ENCODE measurements at places on chromosomes 5 and 9.

GRCh38 chr5:14676320-14676719 is 11.8 kb downstream of the OTULIN start:
- peak; percentile 32 for DNase-seq

DNA sequence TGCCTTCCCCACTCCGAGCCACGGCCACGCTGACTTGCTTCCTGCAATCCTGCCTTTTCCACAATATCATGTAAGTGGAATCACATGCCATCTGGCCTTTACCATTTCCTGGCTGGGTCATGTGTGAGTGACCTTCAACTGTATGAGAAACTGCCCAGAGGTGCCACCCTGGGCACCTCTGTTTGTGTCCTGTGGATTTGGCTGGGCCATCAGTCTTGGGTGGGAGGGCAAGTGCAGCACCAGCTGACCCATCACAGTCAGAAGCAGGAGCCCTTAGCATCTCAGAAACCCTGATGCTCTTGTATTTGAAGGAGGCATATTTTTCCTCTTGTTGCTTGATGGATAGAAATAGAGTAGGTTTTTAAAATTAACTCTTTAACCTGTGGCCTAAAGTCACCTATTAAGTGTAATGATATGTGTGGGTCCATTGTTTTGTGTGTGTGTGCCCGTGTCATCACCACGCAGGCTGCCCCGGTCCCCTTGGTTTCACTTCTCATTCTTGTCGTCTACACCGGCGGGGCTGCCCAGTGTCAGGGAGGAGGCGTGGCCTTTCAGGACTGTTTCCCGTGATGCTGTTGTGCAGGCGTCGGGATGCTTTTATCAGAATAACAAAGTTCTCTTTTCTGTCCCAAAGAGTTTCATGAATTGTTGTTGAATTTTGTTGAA is 52.1 kb upstream of the CACNA1B start:
- no peak for DNase-seq

DNA sequence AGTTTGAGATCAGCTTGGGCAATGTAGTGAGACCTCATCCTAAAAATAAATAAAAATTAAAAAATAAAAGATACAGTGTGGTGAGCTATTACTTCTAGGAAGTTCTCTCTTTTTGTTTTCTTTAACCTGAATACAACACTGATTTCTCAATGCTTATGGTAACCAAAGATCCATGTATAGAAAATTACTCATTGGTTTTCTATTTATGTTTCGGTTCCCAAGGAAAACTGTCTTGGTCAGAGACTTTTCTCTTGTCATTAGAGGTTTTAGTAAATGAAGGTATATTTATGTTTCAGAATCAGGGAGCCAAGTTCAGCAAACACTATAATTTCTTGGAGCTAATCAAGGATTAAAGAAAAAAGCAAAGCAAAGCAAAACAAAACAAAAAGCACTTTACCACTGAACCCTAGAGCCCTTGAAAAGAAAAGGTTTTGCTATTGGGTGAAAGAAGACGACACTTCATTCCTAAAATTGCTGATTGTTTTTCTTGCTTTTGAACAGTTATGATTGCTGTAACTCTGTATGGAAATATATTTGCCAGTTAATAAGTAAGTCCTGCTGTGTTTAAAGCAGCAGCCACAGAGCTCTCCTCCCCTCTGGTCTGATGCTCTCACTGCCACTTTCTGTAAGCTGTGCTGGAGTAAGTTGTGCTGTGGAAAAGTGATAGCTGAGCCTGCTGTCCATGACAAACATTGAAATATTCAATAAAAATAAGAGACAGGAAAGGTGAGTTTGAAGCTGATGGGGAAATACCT is 298.2 kb downstream of the CD180 start:
- no peak for DNase-seq

- no peak for DNase-seq
Measured at GRCh38 chr9:131516930-131517329, 14.1 kb downstream of the UCK1 start.

- DNase-seq, result no peak
Measured at GRCh38 chr9:92385953-92386352, 18.4 kb downstream of the OGN start.

DNA sequence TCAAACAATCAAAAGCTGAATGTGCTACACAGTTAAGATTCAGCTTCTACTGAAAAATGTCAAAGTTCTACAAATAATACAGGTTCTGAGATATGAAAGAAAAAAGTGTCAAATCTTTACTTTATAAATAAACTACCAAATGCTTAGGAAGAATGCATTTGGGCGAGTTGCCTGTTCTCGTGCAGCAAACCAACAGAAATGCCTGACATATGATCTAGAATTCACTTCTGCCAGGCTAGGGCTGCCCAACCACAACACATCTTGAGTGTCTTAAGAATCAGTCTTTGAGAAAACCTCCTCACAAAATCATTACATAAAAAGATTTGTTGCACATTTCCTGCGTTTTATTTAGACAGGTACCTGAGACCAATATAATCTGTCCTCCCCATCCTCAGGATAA is 42.2 kb downstream of the ANKH start:
- DNase-seq, result no peak

DNA sequence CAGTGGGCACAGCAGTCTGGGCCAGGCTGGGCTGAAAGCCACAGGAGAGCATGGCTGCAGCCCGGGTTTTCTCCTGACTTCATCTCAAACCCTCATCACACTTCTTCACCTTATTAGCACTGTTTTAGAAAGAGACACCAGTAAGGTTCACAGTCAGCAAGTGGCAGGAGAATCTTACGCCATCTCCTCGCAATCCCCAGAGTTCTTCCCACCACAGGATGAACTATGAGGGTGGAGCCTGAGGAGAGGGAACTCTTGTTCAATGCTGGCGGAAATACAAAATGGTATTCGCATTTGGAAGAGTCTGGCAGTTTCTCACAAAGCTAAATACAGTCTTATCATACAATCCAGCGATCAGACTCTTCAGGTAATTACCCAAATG is 14.7 kb downstream of the BICD2 start:
- no peak for DNase-seq

GRCh38 chr5:33846851-33847250 is 44.9 kb downstream of the ADAMTS12 start:
- DNase-seq, result no peak

DNA sequence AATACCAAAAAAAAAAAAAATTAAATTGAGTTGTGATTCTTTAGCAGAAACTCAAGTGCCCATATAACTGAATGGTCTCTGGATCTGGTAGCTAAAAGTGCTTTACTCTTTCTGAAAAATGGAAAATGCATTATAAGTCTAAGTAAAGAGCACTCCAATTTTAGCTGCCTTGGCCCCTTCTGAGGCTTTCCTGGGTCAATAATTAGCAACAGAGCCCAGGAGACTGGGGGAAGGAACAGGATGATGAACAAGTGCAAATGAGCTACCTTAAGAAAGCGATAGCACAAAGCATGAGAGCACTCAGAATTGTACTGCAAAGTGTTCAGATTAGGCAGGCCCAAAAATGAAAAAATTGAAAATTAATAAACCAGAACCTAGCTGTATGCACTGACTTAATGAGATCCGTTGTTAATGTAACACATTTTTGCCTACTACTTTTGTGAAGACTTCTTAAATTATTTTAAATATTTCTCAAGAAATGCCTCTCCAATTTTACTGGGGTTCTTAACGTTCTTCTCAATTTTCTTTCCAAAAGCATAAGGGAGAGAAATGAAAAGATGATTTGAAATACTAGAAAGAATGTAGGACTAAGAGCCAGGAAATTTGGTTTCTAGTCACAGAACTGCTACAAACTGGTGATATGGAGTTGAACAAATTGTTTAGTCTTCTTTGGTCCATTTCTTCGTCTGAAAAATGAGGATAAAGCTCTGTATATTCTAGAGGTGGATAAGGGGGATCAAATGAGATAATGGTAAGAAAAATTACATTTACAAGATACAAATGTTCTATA is 566.1 kb downstream of the PDE4D start:
- DNase-seq, result no peak

DNA sequence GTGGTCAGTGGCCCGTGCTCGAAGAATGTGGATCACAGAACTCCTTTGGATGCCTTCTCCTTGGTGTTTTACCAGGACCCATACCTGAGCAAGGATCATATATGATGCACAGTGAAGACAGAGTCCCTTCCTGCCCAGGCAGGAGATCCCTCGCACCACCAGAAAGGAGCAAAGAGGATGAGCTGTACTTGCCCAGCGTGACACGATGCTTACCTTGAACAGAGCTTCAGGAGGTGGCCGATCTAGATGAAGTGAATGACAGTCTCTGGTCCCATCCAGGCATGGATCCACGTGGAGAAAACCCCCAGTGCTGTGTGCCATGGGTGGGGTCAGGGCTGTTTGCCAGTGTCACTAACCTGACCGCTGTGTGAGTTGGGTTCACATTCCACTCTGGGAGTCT is 455.4 kb downstream of the GADD45G start:
- no peak for DNase-seq

DNA sequence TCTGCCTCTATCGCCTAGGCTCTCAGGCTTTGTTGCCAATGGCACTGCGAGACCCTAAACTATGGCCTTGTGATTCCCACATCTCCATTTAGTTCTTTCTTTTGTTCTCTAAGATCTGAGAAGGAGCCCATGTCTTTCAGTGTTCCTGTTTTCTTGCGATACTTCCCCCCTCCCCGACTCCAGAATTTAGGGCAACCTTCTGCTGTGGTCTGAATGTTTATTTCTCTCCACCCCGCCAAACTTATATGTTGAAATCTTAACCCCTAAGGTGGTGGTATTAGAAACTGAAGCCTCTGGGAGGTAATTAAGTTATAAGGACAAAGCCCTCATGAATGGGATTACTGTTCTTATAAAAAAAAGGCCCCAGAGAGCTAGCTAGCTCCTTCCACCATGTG is 6.4 kb downstream of the TMC1 start:
- no peak for DNase-seq

DNA sequence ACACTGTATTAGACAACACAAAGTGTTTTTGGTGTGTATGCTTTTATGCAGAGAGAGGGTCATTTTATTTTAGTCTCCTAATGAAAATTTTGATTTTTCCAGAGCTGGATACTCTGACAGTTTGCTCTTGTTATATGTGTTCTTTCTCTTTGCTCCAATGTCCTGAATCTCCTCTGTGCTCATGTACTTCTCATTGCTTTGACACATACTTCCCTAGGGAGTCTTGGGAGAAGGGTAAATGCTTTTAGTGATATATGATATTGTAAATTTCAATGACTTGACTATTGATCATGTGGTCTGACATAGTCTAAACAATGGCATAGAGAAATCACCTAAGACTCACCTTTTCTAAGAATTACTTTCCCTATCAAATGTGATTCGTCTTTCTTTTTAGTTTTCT is 972.6 kb upstream of the EDIL3 start:
- DNase-seq, result no peak

DNA sequence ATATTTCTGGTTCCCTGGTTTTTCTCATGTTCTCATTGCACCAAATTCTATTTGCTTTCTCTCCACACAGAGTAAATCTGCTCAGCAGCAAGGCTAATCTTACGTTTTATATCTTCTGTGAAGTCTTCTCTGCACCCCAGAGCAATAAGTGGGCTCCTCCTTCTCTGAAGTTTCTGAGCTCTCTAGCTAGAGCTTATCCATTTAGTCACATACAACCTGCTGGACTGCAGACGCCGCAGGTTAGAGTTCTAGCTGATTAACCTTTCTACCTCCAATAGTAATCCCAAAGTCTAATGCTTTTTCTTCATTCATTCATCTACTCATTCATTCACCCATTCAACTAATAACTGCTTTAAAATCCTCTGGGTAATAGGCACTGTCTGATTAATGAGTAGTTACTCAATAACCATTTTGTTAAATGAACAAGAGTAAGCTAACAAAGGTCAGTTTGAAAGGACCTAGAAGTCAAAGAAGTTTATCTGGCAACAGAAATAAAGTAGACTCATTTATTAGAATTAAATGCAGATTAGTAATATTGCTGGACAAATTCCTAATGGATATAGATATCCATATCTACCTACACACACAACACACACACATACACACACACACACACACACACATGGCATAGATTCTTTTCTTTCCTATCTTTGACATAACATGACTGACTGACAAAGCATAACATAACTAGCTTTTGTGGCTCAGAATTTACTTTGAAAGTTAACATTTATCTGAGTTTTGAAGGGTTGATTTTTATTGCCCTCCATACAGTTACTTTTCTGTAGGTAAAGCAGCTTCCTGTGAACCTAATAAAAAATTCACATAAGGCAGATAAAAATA is 984.6 kb upstream of the SEMA6A start:
- no peak for DNase-seq

DNA sequence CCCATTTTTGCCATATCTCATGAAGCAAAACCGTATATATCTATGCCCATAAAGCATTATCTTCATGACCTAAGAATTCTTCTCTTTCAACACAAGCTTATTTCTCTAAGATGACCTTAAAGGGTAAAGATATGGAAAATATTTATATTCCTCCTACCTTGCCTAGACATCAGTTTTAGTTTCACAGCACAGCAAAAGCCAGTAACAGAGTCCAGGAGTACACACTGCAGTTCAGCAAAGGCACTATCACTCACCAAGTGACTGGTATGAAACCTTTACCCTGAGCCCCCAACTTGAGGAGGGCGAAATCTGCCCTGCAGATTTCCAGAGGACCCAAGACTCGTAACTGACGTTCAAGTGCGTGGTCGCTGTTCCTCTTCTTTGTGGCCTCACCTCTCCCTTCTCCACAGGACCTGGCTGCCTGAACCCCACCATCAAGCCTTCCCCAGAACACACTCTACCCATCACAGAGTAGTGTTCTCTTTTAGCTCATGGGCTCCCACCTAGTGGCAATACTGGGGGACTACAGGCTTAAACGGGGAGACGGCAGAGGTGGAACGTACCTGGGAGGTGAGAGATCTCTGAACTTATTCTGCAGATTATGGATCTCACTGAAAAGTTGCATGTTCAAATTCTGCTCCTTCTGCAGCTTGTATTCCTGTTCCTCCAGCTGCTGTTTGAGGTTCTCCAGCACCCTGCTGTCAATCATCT is 141.0 kb downstream of the CDK5RAP2 start:
- no peak for DNase-seq

DNA sequence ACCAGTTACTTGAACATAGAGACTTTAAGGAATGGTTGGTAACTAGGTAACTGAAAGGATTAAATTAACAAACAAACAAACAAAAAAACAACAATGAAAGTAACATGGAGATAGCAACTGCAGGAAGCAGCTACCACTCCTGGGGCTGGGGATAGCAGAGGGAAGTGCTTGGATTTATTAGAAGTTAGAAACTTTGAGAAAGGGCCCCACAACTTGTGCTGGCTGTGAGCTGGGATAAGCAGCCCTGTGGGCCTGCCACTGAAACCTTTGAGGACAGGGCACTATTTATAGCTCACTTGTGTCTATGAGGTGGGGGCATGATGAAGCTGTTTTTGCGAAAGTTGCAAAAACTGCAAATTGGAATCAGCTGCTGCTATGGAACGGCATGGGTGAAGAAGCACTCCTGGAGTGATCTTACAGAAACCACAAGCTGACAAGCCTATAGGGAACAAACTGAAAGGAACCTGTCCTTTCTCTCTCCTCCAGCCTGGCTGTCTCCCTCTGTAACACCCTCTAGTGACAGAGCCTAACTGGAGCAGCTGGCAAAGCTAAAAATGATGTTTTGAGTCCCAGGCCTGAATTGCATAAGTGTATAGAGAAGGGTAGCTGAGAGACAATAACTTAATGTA is 91.4 kb upstream of the RANBP6 start:
- no peak for DNase-seq
